Purkinje cell (primary cell): ENCODE measurements at places on chromosomes 5 and 9. TPM values are rescaled to one million over a fixed set of nuclear protein-coding genes. Genes with fewer than 3 reads are reported as not detected.

Gene GPX3
- polyA plus RNA-seq, result 2.3 and 6.8 TPM in 2 replicates

Gene RNF183
- polyA plus RNA-seq, result not detected in 2 replicates

Gene OR1Q1
- not detected in 2 replicates for polyA plus RNA-seq

Gene SLC34A3
- not detected in 2 replicates for polyA plus RNA-seq

Gene SHROOM1
- 1.6 and 2.3 TPM in 2 replicates for polyA plus RNA-seq

Gene PCDH12
- polyA plus RNA-seq, result 0.03 TPM in 1 of 2 replicates, not detected in the other

Gene GRIN1
- 21.4 and 26.3 TPM in 2 replicates for polyA plus RNA-seq

Gene MAMDC2
- 1.6 and 3.9 TPM in 2 replicates for polyA plus RNA-seq
